Activated naive CD8-positive, alpha-beta T cell treated with anti-CD3 and anti-CD28 coated beads for 36 hours (primary cell): ENCODE measurements at places on chromosomes 12 and 14. TPM values are rescaled to one million over a fixed set of nuclear protein-coding genes. Genes with fewer than 3 reads are reported as not detected.

MMP17 gene
- total RNA-seq, result not detected

TROAP gene
- 59.7 TPM for total RNA-seq

TXNDC16 gene
- total RNA-seq, result 8.1 TPM

PROX2 gene
- total RNA-seq, result 0.87 TPM

RHOJ gene
- not detected for total RNA-seq

SCNN1A gene
- 2.7 TPM for total RNA-seq

OVCH1 gene
- not detected for total RNA-seq

CCDC177 gene
- not detected for total RNA-seq

UNC119B gene
- 25.5 TPM for total RNA-seq

FOXG1 gene
- not detected for total RNA-seq

DNA sequence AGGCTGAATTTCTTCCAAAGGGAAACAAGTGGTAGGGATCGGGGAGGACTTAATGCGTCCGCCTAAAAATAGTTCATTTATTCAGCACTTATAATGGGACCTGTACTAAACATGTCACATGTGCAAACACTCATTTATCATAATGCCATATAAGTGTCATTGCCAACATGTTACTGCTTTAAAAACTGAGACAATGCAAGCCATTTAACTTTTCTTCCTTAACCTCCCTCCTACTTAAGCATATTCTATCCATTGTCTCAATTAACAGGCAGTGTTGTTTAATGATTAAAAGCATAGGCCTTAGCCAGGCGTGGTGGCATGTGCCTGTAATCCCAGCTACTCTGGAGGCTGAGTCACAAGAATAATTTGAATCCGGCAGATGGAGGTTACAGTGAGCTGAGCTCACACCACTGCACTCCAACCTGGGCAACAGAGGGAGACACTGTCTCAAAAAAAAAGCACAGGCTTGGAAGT lies 13.5 kb upstream of the SCFD1 start:
- DNase-seq, result no peak
- no peak overlapping the region for H3K4me3 ChIP-seq
- peaks cover 3% of the 10 kb centered on the region for H3K4me1 ChIP-seq
- H3K27me3 ChIP-seq, result no peaks in the 10 kb centered on the region
- H3K27ac ChIP-seq, result no peak overlapping the region
- peaks cover 9% of the 10 kb centered on the region for H3K36me3 ChIP-seq

GRCh38 chr12:131204416-131205274 lies 250.9 kb downstream of the ADGRD1 start:
- no peak overlapping the region for H3K4me3 ChIP-seq
- no peak overlapping the region for H3K27ac ChIP-seq
- no peaks in the 10 kb centered on the region for H3K27me3 ChIP-seq
- DNase-seq, result no peak

DNA sequence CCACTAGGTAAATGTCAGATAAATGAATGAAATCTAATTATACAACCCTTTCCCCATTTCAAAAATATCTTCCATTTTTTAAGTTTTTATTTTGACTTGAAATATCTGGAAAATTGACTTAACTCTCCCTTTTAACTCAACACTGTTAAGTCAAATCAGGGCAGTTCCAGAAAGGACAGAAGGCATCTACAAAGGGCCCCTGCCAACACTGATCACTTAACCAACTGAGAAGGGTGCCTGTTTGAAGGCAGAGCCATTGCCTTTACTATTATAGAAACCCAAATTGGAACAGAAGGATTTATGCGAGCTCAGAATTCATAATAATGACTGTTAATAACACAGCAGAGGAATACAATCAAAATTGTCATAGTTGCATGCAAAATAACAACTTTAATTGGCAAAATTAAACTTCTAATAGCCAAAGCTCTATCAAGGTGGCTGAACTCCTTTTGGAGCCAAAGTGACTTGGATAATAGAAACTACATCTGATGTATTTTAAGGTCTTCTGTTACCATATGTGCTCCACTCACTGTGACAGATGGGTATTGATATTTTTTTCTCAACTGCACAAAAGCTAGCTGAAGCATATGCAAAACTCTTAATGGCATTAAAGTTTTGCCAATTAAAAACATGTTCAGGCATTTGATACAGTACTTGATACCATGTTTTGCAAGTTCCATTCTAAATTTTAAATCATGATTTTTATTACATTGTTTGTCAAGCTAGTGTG lies 383.8 kb downstream of the NOVA1 start:
- H3K4me1 ChIP-seq, result no peaks in the 10 kb centered on the region
- no peak for DNase-seq

- no peak overlapping the region for H3K4me3 ChIP-seq
- no peaks in the 10 kb centered on the region for H3K36me3 ChIP-seq
- no peaks in the 10 kb centered on the region for H3K4me1 ChIP-seq
- no peaks in the 10 kb centered on the region for H3K27me3 ChIP-seq
- no peak for DNase-seq
Observed at GRCh38 chr12:17137396-17137795, 531.4 kb upstream of the LMO3 start.

DNA sequence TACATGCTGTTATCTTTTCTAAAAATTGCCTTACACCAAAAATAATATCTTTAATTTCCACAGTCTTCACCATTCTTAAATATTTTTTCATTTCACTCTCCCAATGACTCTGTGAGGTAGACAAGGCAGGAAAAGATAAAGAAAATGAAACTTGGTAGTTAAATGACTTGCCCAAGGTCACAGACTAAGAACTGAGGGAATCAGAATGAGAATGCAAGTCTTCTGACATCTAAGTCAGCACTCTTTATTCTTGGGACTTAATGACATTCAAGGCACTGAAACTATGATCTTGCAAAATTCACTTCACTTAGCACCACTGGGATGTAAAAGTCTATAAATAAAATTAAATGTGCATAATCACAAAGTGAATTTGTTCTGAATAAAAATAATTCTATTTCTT lies 104.5 kb downstream of the SLC2A13 start:
- no peak for DNase-seq
- no peak overlapping the region for H3K27ac ChIP-seq
- H3K36me3 ChIP-seq, result peaks cover 36% of the 10 kb centered on the region
- no peak overlapping the region for H3K4me3 ChIP-seq
- H3K4me1 ChIP-seq, result no peaks in the 10 kb centered on the region
- no peaks in the 10 kb centered on the region for H3K27me3 ChIP-seq

DNA sequence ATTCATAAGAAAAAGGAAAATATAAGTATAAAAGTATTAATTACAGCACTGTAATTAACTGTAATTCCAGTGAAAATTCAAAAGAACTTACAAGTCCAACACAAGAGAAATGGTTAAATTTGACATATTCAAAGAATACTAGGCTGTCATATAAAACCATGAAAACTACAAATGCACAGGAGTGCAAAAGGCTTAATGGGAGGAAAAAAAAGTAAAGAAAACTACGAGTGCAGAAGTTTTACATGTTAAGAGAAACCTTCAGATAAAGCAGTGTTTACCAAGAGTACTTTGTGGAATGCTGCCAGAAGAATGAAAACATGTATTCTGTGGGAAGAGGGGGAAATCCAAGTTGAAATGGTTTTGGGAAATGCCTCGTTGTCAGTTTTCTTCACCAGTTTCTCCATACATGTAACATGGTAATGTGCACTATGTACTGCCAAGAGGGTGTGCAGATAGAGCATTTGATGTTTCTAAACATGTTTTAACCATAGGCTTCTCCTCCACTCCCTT lies 9.1 kb downstream of the HEATR5A start:
- no peak overlapping the region for H3K27ac ChIP-seq
- DNase-seq, result no peak
- no peaks in the 10 kb centered on the region for H3K27me3 ChIP-seq
- H3K36me3 ChIP-seq, result peaks cover 8% of the 10 kb centered on the region

- no peaks in the 10 kb centered on the region for H3K4me1 ChIP-seq
- DNase-seq, result no peak
- no peaks in the 10 kb centered on the region for H3K36me3 ChIP-seq
- peaks cover 14% of the 10 kb centered on the region for H3K27me3 ChIP-seq
- no peak overlapping the region for H3K27ac ChIP-seq
- H3K4me3 ChIP-seq, result no peak overlapping the region
Observed at GRCh38 chr12:21300632-21301031, 34.1 kb downstream of the SLCO1A2 start.

DNA sequence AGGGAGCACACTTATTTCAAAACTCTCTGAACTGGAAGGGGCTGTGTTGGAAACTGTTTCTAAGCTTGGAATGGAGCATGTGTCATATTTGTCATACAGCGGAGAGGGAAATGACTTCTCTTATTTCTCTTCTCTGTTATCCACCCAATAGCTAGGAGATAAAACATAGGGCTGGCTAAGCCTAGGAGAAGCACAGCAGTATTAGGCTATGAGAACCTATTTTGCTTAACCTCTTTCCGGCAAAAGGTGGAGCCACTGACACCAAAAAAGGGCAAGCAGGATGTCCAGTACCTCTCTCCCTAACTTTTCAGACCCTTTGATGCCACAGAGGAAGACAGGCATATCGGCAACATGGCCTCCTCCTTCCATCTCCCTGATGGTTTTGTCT lies 148.3 kb downstream of the CRADD start:
- H3K4me3 ChIP-seq, result no peak overlapping the region
- no peak for DNase-seq
- H3K27me3 ChIP-seq, result no peaks in the 10 kb centered on the region
- peaks cover 4% of the 10 kb centered on the region for H3K4me1 ChIP-seq
- H3K27ac ChIP-seq, result no peak overlapping the region

DNA sequence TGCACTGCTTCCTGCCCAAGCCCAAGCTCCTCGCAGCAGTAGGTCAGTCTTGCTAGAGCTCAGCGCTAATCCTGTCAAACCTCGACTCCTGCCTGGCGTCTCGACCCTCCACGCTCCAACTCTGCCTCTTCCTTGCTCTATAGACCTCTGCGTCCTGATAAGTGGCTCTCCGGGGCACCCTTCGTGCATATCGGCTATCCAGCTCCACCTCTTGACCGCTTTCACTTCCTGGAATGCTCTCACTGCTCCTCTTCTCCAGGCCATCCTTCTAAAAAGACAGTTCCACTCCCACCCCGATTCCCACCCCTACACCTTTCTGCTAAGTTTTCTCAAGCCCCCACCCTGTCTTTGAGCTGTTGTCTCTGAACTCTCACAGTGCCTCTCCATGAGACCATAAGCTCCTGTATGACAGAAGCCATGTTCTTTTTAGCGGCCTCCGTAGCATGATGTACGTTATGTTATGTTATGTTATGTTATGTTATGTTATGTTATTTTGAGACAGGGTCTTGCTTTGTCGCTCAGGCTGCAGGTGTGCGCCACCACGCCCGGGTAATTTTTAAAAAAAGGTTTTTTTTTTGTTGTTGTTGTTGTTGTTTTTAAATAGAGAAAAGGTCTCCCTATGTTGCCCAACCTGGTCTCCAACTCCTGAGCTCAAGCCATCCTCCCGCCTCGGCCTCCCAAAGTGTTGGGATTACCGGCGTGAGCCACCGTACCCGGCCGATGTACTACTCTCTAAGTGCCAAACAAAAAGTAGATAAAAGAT lies 601 bp downstream of the COX14 start:
- no peaks in the 10 kb centered on the region for H3K27me3 ChIP-seq
- no peak for DNase-seq
- H3K4me3 ChIP-seq, result peak overlapping the region; percentile 91
- H3K4me1 ChIP-seq, result peaks cover 33% of the 10 kb centered on the region
- H3K36me3 ChIP-seq, result peaks cover 17% of the 10 kb centered on the region

GRCh38 chr14:73173092-73173735 lies 36.9 kb downstream of the PSEN1 start:
- peaks cover 15% of the 10 kb centered on the region for H3K36me3 ChIP-seq
- H3K27me3 ChIP-seq, result no peaks in the 10 kb centered on the region
- H3K4me3 ChIP-seq, result no peak overlapping the region
- no peak overlapping the region for H3K27ac ChIP-seq
- peaks cover 11% of the 10 kb centered on the region for H3K4me1 ChIP-seq

GRCh38 chr12:40921563-40922163 lies 229.4 kb downstream of the CNTN1 start:
- no peak overlapping the region for H3K4me3 ChIP-seq
- DNase-seq, result no peak
- no peaks in the 10 kb centered on the region for H3K36me3 ChIP-seq
- no peaks in the 10 kb centered on the region for H3K4me1 ChIP-seq
- no peak overlapping the region for H3K27ac ChIP-seq

DNA sequence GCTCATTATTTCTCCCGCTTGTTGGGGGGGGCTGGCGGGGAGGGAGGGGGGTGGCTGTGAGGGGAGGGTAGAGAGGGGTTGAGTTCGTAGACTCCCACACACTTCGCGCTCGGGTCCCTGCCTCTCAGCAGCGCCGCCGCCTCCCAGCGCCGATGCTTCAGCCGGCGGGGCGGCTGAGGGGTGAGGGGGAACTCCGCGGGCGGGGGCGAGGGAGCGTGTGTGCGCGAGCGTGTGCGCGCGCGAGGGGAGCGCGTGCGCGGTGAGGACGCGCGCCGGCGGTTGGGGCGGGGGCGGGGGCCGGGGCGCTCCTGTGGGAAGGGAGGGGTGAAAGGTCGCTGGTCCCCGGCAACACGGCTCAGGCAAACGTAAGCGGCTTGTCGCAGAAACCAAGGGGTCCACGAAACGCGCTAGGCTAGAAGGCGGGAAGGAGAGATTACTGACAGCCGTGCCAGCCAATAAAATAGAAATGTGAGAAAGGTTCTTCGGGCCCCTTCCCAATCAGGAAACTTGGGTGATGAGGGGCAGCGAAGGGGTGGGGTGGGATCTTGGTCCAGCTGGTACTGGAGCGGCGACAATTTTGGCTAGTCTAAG lies 343 bp upstream of the NOVA1 start:
- no peaks in the 10 kb centered on the region for H3K4me1 ChIP-seq
- DNase-seq, result peak; percentile 45
- no peak overlapping the region for H3K27ac ChIP-seq
- peak overlapping the region; percentile 71 for H3K4me3 ChIP-seq
- H3K36me3 ChIP-seq, result no peaks in the 10 kb centered on the region

DNA sequence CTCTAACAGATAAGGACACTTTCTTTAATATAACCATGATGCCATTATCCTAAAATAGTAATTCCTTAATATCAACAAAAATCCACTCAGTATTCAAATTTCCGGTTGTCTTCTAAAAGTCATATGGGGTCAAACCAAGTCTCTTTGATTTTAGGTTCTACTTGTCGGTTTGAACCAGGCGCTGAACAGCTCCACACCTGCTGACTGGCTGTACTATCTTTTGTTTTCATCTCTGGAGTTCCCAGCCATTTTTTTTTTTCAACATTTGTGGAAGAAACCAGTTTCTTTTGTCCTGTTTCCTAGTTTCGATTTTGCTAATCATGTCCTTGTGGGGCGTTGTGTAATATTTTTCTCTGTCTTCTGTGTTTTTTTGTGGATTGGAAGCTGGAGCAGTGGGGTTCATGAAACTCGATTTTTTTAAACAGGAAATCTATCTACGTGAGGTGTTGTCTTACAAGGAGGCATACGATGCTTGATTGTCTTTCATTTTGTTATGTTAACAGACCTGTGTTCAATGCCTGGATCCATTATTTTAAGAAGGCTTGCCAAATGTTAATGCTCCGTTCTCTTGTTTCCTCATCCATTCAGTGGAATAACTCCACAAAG lies 50.2 kb downstream of the FZD10 start:
- no peak for DNase-seq
- H3K4me3 ChIP-seq, result no peak overlapping the region
- peaks cover 2% of the 10 kb centered on the region for H3K4me1 ChIP-seq
- no peaks in the 10 kb centered on the region for H3K36me3 ChIP-seq

GRCh38 chr12:110766311-110767154 lies 23.8 kb upstream of the PPP1CC start:
- H3K27ac ChIP-seq, result no peak overlapping the region
- H3K4me1 ChIP-seq, result peaks cover 6% of the 10 kb centered on the region
- H3K36me3 ChIP-seq, result no peaks in the 10 kb centered on the region
